ENCODE measurements at places on chromosomes 12 and 14. TPM values are rescaled to one million over a fixed set of nuclear protein-coding genes. Genes with fewer than 3 reads are reported as not detected.
A peak's percentile ranks its signal among the peaks of the same experiment; 100 is the strongest.

- no peak overlapping the region for H3K4me3 ChIP-seq
- H3K36me3 ChIP-seq: no peaks in the 10 kb centered on the region
- no peak overlapping the region for H3K27ac ChIP-seq
- H3K4me1 ChIP-seq: no peaks in the 10 kb centered on the region
Observed at GRCh38 chr14:86646696-86647690, 1117.0 kb downstream of the FLRT2 start.

FOXN4 gene
- 0.08 TPM for total RNA-seq

HPD gene
- total RNA-seq: 0.51 TPM

DNA sequence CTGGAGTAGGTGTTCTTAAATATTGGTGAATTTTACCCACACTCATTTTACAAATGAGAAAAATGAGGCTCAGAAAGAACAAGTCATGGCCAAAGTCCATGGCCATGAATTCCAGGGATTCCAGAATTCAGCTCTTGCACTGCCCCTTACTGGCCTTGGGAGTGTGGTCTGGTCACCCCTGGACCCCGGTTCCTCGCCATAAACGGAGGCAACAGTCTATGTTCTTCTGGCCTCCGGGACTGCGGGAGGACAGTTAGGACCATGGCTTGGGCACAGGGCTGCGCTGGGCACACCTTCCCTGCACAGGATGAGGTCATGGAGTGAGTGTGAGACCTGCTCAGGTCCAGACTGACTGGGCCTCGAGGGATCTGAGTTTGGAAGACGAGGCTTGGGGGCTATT lies 6.9 kb downstream of the CCDC197 start:
- H3K27me3 ChIP-seq: no peaks in the 10 kb centered on the region
- no peak overlapping the region for H3K4me3 ChIP-seq
- H3K4me1 ChIP-seq: no peaks in the 10 kb centered on the region

- H3K4me3 ChIP-seq: no peak overlapping the region
- H3K27me3 ChIP-seq: no peaks in the 10 kb centered on the region
- no peak overlapping the region for H3K27ac ChIP-seq
- H3K4me1 ChIP-seq: no peaks in the 10 kb centered on the region
- H3K36me3 ChIP-seq: no peaks in the 10 kb centered on the region
Observed at GRCh38 chr12:15962760-15963159, 51.6 kb downstream of the DERA start.

DNA sequence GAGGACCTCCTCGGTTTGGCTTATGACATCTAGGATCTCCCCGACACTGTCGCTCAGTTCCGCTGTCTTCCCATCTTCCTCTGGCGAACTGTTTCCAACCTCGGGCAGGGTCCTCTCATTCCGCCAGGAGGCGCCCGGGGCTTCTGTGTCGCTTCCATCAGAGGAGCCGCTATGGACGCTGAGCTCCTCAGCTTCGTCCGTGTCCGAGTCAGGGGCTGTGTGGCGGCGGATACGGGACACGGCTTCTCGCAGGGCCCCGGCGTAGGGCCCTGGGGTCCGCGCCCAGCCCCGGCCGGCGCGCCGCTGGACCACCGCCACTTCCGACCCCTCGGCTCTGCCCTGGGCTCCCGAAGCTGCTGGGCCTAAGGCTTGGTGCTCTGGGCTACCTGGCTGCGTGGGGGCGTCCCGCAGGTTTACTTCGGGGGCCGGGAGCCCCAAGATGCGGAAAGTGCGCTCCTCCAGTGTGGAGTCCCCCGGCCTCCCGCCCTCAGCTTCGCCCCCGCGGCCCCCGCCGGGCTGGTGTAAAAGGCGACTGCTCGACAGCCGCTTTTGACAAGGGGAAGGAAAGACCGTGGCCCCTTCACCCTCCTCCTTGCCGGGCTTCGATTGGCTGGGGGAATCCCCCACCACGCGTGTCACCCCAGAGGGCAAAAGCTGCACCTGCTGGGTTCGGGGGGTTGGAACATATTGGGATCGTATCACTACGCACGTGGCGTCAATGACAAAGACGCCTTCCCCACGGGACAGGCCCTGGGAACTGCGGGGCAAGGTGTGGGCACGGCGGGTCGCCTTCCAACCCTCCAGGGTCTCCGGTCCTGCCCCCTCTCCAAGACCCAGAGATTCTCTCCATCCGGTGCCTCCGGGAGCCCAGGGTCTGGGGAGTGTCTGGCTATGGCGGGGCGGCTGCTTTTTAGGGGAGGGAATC lies 2.1 kb downstream of the DDN start:
- H3K4me3 ChIP-seq: peak overlapping the region; percentile 30
- H3K27ac ChIP-seq: no peak overlapping the region
- no peaks in the 10 kb centered on the region for H3K36me3 ChIP-seq
- no peaks in the 10 kb centered on the region for H3K27me3 ChIP-seq
- H3K4me1 ChIP-seq: peaks cover 12% of the 10 kb centered on the region

- H3K27me3 ChIP-seq: no peaks in the 10 kb centered on the region
- H3K4me1 ChIP-seq: no peaks in the 10 kb centered on the region
- no peaks in the 10 kb centered on the region for H3K36me3 ChIP-seq
- no peak for DNase-seq
- no peak overlapping the region for H3K27ac ChIP-seq
- H3K4me3 ChIP-seq: no peak overlapping the region
Observed at GRCh38 chr12:15527201-15528080, 205.1 kb downstream of the PTPRO start.

- no peaks in the 10 kb centered on the region for H3K27me3 ChIP-seq
- DNase-seq: peak; percentile 80
- 0 out of 2 replicates have a peak, but pooled peaks cover 6% of the 10 kb centered on the region for H3K4me1 ChIP-seq
- H3K36me3 ChIP-seq: no peaks in the 10 kb centered on the region
- no peak overlapping the region for H3K4me3 ChIP-seq
Observed at GRCh38 chr12:32051511-32052211, 55.0 kb upstream of the BICD1 start.

DNA sequence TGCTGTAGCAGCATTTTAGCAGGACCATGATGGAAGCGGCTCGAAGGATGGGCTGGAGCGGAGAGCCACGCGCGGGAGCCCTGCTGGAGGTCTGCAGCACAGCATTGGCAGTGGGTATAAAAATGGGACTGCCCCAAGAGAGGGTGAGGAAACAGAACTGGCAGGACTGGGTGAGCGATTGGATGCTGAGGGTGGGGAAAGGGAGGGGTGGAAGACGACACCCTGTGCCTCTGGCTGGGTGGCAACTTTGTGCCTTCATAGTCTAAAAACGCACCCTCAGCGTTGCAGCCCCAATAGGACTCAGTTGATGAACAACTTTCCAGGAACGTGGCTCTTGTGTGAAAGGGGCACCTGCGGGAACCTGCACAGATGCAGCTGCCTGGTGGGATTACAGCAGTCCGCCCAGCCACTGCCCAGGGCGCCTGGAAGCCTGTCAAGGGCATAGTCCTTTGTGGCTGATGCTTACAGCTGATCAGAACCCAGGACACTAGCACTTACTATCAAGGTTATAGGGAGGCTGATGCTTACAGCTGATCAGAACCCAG lies 73.0 kb downstream of the NINJ2 start:
- no peak for DNase-seq
- peaks cover 6% of the 10 kb centered on the region for H3K4me1 ChIP-seq
- H3K36me3 ChIP-seq: no peaks in the 10 kb centered on the region
- peak overlapping the region; percentile 21 for H3K27ac ChIP-seq

USP15 gene
- total RNA-seq: 35.4 TPM

- H3K4me3 ChIP-seq: no peak overlapping the region
- DNase-seq: no peak
- H3K36me3 ChIP-seq: no peaks in the 10 kb centered on the region
Observed at GRCh38 chr14:44732144-44732543, 225.1 kb upstream of the FSCB start.

GRCh38 chr12:3168223-3169221 lies 91.3 kb downstream of the TSPAN9 start:
- no peaks in the 10 kb centered on the region for H3K27me3 ChIP-seq
- no peak overlapping the region for H3K27ac ChIP-seq
- H3K36me3 ChIP-seq: no peaks in the 10 kb centered on the region
- no peak overlapping the region for H3K4me3 ChIP-seq

DNA sequence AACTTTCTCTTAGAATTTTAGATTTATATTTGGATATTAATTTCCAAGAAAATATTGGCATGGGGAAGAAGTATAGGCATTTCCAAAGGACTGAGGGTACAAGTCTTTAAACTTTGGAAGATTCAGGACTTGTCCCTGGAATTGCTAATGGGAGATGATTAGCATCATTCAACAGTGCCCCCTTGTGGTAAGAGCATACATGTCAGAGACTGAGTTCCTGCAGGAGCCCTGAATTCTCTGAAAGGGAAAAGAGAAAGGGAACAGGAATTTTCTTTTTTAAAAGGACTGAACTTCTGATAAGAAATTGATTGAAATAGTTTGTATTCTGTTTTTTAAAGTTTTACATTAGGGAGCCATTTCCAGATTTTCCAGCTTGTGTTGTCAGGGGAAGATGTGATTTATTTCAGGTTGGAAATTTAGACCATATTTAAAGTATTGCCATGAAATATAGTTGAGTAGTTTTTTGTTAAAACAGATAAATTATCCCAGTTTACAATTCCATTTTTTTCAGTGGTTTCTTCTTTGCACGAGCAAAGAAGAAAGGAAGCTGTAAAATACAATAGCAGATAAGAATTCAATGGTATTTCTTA lies 44.0 kb upstream of the REP15 start:
- H3K4me1 ChIP-seq: no peaks in the 10 kb centered on the region
- peak; percentile 69 for DNase-seq
- no peak overlapping the region for H3K27ac ChIP-seq

DNA sequence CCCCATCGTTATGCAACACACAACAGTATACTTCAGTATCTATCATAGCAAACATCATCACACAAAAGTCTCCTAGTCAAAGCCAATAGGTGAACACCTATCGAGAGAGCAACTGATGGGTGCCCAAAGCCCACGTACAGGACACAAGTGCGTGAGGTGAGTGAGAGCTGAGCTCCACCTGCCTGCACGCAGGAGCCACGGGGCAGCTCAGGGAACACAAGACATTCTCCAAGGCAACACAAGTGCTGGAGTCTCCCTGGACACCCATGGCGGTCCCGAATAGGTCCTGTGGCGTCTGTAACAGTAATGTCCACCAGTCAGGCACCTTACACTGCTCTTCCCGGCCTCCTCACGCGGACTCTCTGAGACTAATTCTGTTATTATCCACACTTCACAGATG lies 44.3 kb downstream of the CDC42BPB start:
- peaks cover 43% of the 10 kb centered on the region for H3K4me1 ChIP-seq
- no peaks in the 10 kb centered on the region for H3K27me3 ChIP-seq
- 0 out of 2 replicates have a peak, but pooled peaks cover 2% of the 10 kb centered on the region for H3K36me3 ChIP-seq
- DNase-seq: no peak
- no peak overlapping the region for H3K27ac ChIP-seq

DCP1B gene
- 4.8 TPM for total RNA-seq

DNA sequence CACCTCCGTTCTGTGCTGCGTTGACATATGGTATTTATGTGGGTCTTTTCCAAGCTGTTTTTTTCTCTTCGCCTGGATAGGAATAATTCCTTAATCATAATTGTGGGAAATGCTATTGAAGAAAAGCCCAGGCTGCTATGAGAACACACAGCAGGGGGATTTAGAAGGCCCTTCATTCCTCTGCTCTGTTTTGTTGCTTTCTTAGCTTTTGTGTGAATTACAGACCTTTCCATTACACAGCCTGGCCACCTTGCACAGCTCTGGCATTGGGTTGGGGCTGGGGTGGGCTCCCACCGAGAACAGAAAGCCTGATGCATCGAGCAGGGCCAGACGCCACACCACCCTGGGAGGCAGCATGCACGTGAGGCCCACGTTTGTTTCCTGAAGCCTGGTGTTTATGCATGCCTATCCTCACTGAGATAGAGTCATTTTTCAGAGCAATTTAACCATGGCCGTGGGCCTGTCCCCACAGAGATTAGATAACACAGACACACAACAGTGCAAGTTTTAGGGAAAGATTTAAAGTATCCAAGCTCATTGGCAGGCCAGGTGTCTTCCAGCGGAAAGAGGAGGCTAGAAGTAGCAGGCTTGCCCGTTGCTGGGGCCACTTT lies 287.6 kb upstream of the PWP1 start:
- H3K4me3 ChIP-seq: no peak overlapping the region
- no peaks in the 10 kb centered on the region for H3K36me3 ChIP-seq
- no peak overlapping the region for H3K27ac ChIP-seq
- no peak for DNase-seq
- no peaks in the 10 kb centered on the region for H3K27me3 ChIP-seq
- no peaks in the 10 kb centered on the region for H3K4me1 ChIP-seq

GRCh38 chr12:49567302-49567610 lies 686 bp downstream of the MCRS1 start:
- peak overlapping the region; percentile 96 for H3K27ac ChIP-seq
- H3K36me3 ChIP-seq: peaks cover 3% of the 10 kb centered on the region
- DNase-seq: no peak
- peaks cover 12% of the 10 kb centered on the region for H3K4me1 ChIP-seq
- no peaks in the 10 kb centered on the region for H3K27me3 ChIP-seq

GSC gene
- total RNA-seq: not detected

RTL1 gene
- total RNA-seq: not detected

DNA sequence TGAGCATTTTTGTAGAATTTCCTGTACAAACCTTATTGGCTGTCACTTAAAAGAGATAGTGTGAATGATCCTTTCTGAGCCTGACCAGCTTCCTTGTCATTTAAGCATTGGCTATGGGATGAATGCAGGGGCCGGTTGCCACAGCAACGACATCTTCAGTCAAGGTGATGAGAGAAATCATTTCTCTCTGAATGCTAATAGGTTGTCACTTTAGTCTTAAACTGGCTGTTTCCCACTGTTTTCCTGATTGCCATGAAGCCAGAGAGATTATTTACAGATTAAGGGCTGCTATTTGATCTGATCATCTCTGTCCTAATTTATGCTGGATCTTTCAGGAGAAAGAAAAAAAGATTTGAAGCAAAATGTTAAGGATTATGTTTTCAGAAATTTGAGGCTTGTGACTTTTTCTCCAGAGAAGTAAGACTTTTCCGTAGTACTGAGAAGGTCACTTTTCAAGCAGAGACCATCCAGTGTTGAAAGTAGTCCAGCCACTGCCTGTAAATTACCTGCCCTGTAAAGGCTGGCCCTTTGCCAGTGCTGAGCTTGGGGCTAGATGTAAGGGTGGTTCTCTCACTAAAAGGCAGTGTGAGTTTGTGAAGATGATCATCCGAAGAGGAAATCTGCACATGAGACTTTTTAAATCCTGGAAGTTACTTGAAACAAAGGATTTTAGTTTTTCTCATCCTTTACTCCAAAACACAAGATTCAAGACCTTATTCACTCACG lies 235.6 kb downstream of the DACT1 start:
- H3K27ac ChIP-seq: no peak overlapping the region
- no peaks in the 10 kb centered on the region for H3K36me3 ChIP-seq
- no peaks in the 10 kb centered on the region for H3K27me3 ChIP-seq
- no peaks in the 10 kb centered on the region for H3K4me1 ChIP-seq

Measured in Panc1 (cell line).